ENCODE measurements at places on chromosomes 12 and 14.

DNA sequence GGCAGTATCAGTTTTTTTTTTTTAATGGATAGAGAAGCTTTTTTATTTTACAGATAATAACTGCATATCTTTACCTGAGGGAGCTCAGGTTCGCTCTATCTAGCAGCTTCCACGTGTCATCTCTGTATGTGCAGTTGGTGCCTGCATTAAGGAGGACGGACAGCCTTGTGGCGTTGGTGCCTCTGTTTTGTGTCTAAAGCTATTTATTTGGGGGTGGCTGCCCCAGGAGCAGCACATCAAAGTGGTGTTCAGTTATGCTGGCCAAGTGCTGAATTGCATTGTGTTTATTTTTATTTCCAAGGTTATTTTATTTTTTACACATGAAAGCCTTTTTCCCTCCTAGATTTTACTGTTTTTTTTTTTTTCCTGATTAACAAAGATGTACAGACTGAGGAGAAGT lies 59.7 kb downstream of the RASSF3 start:
- DNase-seq = no peak

- DNase-seq = no peak
These were observed 9.3 kb upstream of the PPP4R3A start for GRCh38 chr14:91519239-91520036.

DNA sequence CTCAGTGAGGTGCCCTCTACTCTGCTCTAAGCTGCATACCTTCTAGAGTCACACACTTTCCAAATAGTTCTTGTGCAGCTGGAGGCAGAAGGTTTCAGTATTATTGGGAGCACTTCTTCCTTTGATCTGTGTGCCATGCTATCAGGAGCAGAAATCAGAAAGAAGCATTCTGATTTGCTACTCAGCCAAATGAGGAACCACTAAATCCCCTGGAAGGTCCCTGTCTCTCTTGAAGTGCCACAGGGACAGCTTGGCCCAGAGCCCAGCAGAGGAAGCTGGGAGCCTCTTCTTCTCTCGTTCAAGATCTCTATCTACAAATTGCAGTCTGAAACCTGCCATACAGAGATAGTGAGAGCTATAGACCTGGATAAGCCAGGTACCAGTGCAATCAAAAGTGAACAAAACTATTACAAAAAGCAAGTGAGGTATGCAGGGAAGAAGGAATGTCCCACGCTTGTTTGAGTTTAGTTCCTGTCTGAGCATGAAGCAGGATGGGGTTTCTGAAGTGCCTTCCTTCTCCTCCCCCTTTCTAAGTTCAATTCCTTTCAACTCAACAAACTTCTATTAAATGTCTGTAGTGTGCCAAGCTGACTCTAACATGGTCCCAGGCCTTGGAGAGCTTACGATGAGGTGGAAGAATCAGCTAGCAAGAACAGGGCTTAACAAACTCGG lies 100.9 kb upstream of the PARP11 start:
- no peak for DNase-seq

DNA sequence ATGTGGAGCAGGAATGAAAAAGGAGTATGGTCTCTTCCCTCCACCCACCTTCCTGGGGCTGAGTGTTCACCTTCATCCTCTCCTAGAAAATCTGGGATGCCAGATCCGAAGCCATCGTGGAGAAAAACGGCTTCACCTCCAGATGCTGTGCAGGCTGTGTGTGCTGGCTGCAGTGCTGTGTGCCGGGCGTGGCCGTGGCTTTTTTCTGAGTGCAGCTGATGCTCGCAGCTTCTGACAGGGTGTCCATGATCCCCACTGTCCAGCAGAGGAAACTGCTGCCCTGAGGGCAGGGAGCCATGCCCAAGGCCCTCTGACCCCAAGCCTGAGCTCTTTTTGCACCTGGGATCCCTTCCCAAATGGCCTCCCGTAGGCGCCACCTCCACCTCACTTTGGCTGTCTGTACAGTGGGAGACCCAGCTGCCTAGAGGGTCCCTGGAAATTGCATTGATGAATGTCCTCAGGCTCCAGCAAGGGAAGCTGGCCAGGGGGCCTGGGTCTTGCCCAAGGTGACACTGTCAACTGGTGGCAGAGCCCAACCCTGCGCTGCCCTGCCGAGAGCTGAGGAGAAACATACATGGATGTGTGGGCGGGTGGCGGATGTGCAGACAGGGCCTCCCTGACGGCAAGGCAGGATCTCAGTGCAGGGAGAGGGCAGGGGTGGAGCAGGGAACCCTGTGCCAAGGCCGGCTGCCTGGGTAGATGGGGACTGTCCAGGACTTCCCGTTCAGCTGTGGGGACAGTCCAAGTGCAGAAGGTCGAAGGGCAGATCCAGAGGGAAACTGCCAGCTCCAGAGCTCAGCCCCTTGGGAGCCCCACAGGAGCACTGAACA lies 53.3 kb downstream of the BEGAIN start:
- DNase-seq = peak; percentile 29

DNA sequence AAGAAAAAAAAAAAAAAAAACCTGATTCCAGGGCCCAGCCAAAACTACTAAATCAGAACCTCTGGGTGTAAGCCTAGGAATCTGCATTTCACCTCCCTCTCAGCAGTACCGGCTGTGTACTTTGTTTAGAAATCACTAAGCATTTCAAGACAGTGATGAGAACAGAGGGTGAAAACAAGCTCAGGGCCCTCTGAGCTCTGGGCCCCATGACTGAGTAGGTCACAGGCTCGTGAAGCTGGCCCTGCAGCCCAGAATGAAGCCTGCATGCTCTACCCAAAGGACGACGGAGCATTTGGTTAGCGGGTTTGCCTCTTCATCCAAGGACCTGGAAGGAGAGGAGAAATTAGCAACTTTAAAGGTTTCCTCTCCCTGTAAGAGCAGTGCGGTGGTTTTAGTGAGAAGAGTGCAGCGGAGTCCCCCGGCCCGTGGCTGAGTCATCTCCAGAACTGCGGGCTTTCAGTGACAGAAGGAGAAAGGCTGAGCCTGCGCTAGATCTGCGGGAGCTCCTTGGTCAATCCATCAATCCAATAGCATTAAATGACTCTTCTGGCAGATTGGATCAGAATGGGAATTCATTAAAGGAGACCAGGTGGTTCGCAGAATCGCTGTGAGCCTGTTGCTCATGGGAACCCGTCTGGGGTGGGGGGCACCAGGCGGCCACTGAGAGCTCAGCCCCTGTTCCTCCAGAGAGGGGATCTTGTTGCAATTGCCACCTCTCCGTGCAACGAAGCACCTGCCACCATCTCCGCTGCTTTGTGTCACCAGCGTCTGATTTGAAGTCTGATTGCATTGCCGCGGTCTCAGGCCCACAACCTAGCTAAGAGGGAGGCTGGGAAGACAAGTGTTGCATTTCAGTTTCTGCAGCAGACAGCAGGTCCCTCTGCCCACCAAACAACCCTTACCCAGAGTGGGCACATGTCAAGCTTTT lies 7.3 kb downstream of the IL31 start:
- no peak for DNase-seq

DNA sequence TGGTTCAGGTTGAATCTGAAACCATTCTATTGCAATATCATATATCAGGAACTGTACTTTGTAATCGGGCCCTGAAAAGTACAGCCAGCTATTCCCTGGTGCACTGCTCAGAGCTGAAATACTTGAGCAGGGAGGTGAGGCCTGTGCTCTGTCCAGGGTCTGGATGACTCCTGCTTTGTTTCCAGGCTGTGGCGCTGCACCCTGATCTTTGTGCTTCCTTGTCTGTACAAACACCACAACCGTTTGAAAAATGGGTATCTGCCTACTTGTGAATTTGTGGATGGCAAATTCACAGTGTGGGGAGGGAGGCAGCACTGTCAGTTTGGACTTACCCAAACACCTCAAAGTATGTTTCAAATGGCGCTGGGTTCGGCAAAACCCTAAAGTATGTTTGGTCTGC lies 155.4 kb upstream of the FAR2 start:
- no peak for DNase-seq
